Stimulated activated CD4-positive, alpha-beta T cell treated with anti-CD3 and anti-CD28 coated beads, Interleukin-15, amount 100 ng/mL, for 48 hours (primary cell): ENCODE measurements at places on chromosomes 1 and 21.

DNA sequence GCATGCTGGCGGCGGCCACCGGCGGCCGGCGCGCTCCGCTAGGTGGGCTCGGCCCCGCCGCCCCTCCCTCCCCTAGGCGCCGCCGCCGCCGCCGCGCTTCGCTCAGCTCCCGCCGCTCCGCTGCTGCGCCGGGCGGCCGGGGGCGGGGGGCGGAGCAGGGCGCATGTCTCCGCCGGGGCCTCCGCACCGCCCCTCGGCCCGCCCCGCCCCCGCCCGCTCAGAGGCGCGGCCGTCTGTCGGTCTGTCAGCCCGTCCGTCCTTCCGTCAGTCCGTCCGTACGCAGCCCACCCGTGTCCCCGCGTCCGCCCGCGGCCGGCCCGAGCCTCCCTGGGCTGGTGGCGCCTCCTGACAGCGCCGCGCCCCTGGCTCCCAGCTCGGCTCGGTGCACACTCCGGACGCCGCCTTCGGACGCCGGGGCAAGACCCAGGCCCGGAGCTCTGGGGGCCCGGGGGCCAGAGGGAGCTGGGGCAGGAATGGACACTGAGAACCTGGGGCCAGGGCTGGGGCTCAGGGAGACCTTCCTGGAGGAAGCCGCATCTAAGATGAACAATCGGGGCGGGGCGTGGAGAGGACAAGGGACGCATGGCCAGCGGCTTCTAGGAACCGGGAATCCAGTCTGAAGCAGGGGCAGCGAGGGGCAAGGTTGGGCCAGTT is at the start of gene GPR153:
Gene GPR153 (minus strand): TSS at position 138 of the 654 bp plus-strand sequence. CDS start 6,193 bp downstream, outside the sequence.
- peak; percentile 29 for DNase-seq

DNA sequence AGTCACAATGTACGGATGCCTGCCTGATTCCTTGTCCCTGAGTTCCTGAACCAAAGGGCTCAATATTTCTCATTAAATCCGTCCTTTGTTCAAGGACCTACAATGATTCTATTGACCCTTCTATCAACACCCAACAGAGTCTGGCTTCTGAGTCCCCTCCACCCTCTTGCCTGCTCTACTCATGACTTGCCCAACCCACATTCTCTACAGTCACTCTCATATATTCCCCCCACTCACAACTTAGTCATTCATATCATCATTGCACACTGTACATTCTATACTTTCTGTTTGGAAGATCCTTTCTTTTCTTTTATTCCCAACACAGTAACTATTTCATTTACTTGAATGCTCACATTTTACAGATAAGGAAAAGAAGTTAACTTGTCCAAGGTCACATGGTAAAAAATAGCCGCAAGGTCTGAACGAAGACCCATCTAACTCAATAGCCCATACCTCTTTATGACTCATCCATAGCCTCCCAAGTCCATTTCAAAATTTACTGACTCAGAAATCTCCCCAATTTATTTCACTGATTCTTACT is 3.6 kb downstream of the OTUD7B start:
- peak; percentile 9 for DNase-seq

DNA sequence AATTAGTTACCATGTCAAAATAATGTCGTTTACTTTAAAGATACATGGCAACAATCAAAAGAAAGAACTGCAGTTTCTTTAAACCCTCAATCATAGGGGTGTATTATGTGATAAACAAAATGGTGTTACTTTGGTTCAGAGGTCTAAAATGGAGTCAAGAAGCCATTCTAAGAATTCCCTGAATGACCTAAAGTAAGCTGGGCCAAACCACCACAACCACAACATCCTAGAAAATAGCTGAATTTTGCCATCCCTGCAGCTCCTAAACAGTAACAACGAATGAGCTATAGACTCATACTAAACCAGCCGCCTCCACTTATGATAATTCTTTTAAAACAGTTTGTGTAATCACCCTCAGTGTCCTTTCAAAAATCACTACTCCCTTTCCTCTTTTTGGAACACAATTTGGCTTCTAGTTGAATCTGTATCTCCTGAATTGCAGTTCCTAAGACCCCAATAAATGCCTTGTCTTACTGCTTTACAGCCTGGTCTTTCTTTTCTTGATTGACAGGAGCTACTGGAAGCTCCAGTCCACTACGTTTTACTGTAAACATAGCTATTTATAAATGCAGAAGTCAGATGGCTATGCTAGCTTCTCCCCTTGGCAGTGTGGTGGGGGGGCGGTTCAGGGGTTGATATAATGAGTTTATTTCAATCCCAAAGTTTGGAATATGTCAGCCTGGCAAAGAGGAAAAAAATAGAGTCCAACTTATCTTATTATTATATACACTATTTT is 84.3 kb downstream of the PLPPR4 start:
- DNase-seq: no peak

DNA sequence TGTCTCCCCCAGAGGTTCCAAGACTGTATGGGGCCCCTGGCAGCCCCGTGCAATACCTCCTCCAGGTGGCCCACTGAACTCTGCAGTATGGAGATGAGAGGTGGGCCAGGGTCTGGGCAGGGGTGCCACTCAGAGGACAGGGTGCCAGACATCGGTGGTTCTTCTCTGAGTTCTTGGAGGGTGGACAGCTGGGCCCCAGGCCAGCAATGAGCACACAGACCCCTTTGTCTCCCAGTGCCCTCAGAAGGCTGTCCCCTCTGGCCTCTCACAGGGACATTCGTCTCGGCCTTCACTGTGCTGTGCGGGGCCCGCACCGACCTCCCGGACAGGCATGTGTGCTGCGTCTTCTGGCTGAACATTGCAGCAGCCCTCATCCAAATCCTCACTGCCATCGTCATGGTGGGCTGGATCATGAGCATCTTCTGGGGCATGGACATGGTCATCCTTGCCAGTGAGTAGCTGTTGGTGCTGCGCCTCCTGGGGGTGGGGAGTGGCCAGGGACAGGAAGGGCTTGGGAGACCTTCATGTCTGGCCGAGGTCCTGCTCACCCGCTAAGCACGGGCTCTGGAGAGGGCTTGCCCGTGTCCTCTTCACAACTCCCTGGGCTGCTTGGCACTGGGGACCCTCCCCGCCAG is 48.1 kb downstream of the STUM start:
- no peak for DNase-seq

DNA sequence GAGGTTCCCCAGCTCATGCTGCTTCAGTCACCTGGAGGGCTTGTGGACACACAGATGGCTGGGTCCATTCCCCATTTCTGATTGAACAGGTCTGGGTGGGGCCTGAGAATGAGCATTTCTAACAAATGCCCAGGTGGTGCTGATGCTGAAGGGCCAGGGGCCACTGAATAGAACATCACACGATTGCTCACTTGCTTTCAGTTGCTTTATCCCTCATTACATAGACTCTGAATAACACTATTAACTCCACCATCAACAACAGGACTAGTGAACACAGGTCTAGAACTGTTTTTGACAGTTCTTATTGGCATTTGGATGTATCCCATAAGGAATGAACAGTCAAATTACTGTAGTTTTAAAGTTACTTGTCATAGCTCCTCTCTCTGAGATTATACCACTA is 12.1 kb downstream of the TRAPPC10 start:
- no peak for DNase-seq

- DNase-seq: no peak
Observed at GRCh38 chr1:57544345-57544744, 120.5 kb upstream of the DAB1 start.

- DNase-seq: no peak
Observed at GRCh38 chr1:203265541-203265940, 36.1 kb upstream of the CHIT1 start.

DNA sequence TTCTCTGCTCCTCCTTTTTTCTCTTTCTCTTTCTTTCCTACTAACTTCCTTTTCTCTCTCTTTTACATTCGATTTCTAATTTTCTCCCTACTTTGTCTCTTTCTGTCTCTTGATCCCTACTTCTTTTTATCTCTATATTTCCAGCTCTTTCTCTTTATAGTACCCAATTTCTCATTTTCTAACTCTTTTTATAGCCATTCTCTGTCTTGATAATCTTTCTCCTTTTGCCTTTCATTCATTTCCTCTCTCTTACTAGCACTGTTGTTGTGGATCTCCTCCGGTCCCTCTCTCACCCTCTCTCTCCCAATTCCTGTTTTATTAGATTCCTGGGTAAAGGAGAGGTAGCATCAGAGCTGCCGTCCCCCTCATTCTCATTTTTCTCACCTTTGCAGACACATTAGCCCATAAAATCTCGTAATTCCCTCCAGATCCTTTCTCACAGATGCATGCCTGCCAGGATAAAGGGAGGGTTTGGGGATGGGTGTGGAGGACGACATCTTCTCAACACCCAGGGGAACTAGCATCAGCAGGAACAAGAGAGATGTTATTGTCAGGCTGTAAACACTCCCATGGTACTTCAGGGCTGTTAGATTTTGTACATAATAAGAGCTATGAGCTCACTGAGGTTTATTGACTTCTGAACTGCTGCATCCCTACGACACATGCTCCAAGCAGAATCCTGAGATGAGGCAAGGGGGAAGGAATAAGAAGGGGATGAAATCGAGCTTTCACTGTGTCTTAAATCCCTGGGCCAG is 159.0 kb upstream of the GALNT2 start:
- DNase-seq: no peak

- DNase-seq: no peak
Observed at GRCh38 chr1:216984536-216984935, 261.3 kb upstream of the ESRRG start.

DNA sequence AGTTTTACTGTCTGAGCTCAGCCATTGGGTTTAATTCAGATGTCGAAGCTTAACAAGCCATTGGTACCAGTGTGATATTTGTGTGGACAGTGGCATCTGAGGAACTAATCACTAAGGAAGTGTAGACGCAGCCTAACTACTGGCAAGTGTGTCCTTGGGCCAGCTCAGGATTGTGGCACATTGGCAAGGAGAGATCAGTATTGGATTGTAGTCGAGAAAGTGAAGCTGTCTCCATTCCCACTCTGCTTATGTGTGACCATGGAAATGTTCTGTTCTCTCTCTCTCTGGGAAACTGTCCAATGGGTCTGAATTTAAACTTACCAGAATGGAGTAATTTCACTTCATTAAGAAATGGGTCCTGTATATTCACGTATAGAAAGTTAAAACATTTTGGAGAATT is 112.2 kb downstream of the ITSN1 start:
- no peak for DNase-seq

- DNase-seq: no peak
Observed at GRCh38 chr1:10189659-10190058, 20.7 kb upstream of the KIF1B start.

- no peak for DNase-seq
Observed at GRCh38 chr1:175877939-175878737, 134.7 kb upstream of the TNR start.

DNA sequence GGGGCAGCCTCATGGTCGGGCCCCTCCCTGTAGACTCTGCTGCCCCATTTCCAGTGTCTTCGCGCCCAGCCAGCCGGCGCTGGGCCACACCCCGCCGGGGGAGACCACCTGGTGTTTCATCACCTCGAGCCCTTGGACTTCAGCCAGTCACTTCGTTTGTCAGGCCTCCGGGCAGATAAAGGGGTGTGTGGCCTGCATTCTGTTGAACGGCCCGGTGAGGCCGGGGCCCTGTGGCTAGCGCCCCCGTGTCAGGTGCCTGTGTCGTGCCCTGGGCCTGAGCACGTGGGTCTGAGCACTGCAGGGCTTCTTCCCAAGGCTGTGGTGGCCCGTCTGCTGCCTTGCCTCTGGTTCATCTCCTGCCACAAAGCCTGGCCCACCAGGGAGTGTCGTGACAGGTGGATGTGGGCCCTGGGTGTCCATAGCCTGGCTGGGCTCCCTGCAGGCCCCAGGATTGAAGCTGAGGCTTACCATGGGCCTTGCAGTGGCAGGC is 65.2 kb upstream of the DIP2A start:
- DNase-seq: no peak

DNA sequence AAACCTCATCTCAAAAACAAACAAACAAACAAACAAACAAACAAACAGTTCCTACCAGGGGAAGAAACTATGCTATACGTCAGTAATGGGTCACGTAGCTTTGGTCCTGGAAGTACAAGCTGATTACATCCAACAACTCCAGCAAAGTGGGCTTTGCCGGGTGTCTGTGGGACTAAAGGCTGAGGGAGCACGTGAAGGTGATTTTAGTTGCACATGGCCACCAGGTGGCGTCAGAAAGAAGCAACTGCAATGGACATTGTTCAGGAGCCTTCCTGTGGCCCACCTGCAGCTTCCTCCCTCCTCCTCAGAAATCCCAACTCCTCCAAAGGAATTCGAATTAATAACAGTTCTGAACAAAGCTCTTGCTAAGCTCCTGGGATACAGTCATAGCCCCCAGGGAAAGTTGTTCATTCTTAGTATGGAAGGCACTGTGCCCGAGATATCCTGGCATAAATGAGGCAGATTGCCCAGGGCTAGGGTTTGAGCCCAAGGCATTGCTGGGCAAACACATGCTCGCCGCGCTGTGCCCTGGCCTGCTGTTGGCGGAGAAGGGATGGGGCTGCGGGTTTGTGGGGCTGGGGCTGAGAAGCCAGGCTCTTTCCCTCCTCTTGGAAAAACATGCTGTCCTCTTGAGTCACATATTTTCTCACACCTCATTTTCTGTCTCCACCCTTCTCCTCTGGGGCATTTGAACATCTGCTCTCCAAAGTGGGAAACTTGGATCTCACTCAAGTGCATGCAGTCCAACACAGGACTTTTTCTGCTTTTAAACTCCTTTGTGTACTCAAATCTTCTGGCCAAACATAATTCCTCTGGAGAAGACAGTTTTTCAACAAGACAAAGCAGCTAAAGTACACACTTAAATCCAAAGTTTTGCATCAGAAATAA is 28.6 kb downstream of the AKNAD1 start:
- DNase-seq: peak; percentile 3

- DNase-seq: no peak
Observed at GRCh38 chr1:30088594-30088993, 634.8 kb downstream of the MATN1 start.

DNA sequence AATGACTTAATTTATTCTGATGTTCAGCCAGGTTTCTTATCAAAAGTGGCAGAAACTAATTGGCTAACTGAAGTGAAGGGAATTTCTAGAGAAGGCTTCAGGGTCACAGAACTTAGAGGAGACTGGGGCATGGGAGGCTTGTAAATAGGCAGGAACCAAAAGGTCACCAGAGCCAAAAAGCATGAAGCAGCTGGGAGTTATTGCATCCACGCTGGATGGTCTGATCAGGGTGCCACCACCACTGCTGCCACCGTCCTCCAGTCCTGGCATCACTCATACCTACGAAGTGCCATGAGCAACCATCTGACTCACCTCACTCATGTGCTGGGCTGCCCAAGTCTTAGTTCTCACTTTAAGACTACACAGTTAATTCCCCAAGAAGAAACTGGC is 82.5 kb upstream of the DPH5 start:
- no peak for DNase-seq
